ENCODE measurements at places on chromosomes 5 and 9. TPM values are rescaled to one million over a fixed set of nuclear protein-coding genes. Genes with fewer than 3 reads are reported as not detected.

Gene CARD6
- total RNA-seq: 2.3 TPM

Gene STXBP1
- total RNA-seq: 13.6 TPM

Gene DIPK1B
- total RNA-seq: 6.2 TPM

Gene ARHGEF39
- total RNA-seq: 14.9 TPM

Gene ZNF474
- 0.21 TPM for total RNA-seq

Gene KIF27
- 1.5 TPM for total RNA-seq

Gene LTC4S
- 0.22 TPM for total RNA-seq

Gene CAMK4
- total RNA-seq: not detected

Gene HBEGF
- total RNA-seq: 6.7 TPM

Gene LRSAM1
- 10.0 TPM for total RNA-seq

Gene RC3H2
- total RNA-seq: 26.3 TPM

Gene TICAM2
- total RNA-seq: 1.5 TPM

Gene PDE6A
- 0.30 TPM for total RNA-seq

Gene ADAMTSL2
- not detected for total RNA-seq

Gene PCDHAC2
- total RNA-seq: 4.2 TPM

Gene RANBP3L
- total RNA-seq: not detected

Gene DMRT2
- total RNA-seq: not detected

Gene OR1Q1
- total RNA-seq: 0.16 TPM

Gene NMUR2
- total RNA-seq: 0.22 TPM
